Stimulated activated CD8-positive, alpha-beta memory T cell treated with anti-CD3 and anti-CD28 coated beads, Interleukin-15, amount 100 ng/mL, for 24 hours (primary cell): ENCODE measurements at places on chromosomes 2 and 18.

DNA sequence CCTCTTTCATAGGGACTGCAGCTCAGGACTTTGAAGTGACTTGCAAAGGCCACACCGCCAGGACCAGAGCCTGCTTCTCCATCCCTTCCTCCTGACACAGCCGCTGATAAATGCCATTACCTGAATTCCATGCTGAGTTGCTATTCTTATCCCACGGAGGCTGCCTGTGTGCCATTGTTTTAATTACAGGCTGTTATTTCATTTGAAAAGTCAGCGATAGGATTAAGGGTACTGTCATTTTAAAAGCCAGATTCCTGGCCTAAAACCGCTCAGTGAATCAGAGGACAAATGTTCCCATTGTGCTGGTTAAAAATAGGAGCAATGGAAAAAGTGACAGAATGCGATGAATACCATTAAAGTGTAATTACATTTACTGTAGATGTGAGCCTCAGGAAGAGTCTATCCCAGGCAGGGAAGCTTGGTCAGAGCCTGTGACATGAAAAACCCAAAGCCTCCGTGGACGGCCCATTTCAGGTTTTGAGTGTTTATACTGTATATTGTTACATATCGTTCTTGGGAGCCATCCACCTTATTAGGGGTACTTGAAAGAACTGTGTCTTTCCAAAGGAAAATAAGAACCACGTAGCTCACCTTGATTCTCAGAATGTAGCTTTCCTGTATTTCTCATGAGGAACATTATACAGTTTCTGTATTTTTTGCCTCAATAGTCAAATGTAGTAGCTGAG lies 41.3 kb downstream of the PDCL3 start:
- no peak for DNase-seq

DNA sequence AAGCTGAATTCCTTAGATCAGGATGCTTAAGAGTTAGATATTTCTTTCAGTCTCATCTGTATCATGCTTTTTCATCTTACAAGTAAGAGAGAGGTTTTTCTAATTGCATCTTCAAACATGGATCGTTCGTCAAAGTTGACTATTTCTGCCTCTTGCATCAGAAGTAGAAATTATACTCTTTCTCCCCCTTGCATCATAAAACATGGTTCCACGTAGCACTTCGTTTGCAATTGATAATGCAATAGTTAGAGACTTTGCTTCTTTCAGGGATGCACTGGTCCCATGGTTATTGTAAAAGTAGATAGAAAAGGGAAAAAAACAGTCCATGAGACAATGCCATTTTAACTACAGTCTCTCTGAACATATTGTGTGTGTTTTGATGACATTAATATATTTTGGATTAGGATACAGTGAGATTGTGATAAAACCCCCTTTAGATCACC lies 75.1 kb upstream of the PARD3B start:
- no peak for DNase-seq

DNA sequence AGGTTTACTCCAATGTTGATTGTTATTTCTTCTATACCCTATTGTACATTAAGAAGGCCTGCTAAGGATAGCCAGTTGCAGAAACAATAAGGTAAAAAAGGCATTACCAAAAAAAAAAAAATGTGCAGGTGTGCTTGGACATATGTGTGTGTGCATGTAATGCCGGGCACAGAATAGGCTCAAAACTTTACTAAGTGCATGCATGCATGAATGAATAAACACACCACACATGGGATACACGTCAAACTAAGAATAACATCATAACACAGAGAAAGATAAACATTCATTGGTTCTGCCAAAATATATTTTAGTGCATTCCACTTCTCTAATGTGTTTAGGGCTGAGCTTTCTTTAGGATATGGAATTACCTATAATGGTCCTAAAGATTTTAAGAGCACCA lies 298.2 kb downstream of the TCF4 start:
- no peak for DNase-seq

DNA sequence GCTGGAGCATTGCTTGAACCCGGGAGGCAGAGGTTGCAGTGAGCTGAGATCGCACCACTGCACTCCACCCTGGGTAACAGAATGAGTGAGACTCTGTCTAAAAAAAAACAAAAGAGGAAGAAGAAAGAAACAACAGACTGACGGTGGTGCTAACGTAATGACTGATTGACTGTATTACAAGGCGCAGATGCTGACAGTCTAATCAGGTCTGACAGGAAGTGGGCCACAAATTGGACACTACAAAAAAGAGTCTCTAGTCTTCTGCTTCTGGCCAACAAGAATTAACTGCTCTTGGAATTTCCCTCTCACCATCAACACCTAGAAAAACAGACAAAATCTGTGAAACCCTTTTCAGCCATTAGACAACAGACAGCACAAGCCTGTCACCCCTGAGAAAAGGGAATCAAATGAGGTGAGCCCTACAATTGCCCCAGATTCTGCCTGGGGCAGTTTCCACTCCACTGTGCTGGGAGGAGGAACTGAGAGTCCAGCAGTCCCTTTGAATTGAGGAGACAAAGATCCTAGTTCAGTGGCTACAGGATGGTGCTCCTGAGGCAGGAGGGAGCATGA lies 43.3 kb downstream of the SNED1 start:
- no peak for DNase-seq

GRCh38 chr2:8653485-8653884 lies 28.4 kb upstream of the ID2 start:
- no peak for DNase-seq

DNA sequence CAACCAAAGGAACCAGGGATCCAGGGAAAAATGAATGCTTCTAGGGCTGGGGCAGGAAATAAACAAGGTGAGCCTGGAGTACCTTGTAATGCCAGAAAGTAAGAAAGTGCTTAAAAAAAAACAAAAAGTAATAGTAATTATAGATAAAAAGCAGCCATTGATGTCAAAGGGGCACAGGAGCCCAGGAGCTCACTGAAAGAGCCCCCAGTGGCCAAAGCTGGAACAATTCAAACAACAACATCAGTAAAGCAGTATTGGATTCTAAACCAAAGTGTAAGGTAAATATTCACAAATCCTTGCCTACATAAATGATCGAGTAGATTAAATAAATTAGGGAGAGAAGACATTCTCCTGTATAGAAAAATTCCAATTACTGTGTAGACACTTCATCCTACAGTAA lies 114.3 kb upstream of the ARL4C start:
- no peak for DNase-seq

DNA sequence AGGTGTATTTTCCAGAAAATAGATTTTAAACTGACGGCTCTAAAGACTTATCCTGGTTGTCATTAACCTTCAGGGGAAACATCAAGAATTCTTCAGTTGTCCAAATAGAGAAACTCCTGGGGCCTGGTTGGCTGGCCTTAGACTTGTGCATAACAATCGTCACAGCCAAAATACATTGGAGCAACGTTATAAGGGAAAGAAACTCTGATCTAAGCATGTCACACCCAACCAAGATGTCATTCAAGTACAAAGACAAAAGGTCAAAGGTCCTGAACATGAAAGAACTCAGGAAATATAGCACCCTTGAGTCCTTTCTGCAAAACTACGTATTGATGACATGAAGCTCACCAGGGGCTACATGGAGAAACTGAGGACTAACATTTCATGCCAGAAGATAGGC lies 23.8 kb upstream of the APCDD1 start:
- DNase-seq, result no peak
